ENCODE measurements at places on chromosomes 2 and 18.
A peak's percentile ranks its signal among the peaks of the same experiment; 100 is the strongest.

GRCh38 chr2:150174971-150175421, 312.5 kb downstream of the RND3 start:
- H3K36me3 ChIP-seq: no peaks in the 10 kb centered on the region
- no peaks in the 10 kb centered on the region for H3K27me3 ChIP-seq
- no peaks in the 10 kb centered on the region for H3K4me1 ChIP-seq
- no peak overlapping the region for H3K4me3 ChIP-seq
- DNase-seq: no peak

GRCh38 chr2:144490857-144491256, 29.1 kb downstream of the ZEB2 start:
- H3K4me3 ChIP-seq: no peak overlapping the region
- no peak overlapping the region for H3K27ac ChIP-seq
- H3K27me3 ChIP-seq: no peaks in the 10 kb centered on the region
- no peaks in the 10 kb centered on the region for H3K36me3 ChIP-seq
- H3K4me1 ChIP-seq: no peaks in the 10 kb centered on the region
- no peak for DNase-seq

GRCh38 chr2:217858519-217859491, 144.0 kb downstream of the TNS1 start:
- H3K36me3 ChIP-seq: no peaks in the 10 kb centered on the region
- no peaks in the 10 kb centered on the region for H3K27me3 ChIP-seq
- H3K4me3 ChIP-seq: no peak overlapping the region
- no peak for DNase-seq
- H3K4me1 ChIP-seq: no peaks in the 10 kb centered on the region
- no peak overlapping the region for H3K27ac ChIP-seq

- no peaks in the 10 kb centered on the region for H3K36me3 ChIP-seq
- DNase-seq: peak; percentile 28
- no peak overlapping the region for H3K27ac ChIP-seq
- no peaks in the 10 kb centered on the region for H3K4me1 ChIP-seq
- H3K4me3 ChIP-seq: no peak overlapping the region
These were observed 30.3 kb downstream of the MAIP1 start for GRCh38 chr2:199985625-199986207.

DNA sequence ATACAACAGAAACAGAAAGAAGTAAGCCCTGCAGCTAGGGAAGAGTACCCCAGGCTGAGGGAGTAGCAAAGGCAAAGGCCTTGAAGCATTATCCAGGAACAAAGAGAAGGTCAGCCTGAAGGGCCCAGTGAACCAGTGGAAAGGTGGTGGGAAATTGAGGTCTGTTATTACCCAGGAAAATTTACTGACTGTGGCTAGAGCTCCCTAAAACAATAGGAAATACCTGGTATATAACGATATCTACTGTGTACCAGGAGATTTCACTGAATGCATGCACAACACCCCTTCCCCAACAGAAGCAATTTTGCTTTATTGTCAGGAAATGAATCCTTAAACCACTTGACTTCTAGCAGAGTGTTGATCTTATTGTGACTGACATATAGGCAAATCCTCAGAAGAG, 365.3 kb downstream of the ERBB4 start:
- H3K4me3 ChIP-seq: no peak overlapping the region
- H3K36me3 ChIP-seq: no peaks in the 10 kb centered on the region
- H3K27ac ChIP-seq: no peak overlapping the region
- no peak for DNase-seq
- H3K27me3 ChIP-seq: no peaks in the 10 kb centered on the region
- H3K4me1 ChIP-seq: no peaks in the 10 kb centered on the region

DNA sequence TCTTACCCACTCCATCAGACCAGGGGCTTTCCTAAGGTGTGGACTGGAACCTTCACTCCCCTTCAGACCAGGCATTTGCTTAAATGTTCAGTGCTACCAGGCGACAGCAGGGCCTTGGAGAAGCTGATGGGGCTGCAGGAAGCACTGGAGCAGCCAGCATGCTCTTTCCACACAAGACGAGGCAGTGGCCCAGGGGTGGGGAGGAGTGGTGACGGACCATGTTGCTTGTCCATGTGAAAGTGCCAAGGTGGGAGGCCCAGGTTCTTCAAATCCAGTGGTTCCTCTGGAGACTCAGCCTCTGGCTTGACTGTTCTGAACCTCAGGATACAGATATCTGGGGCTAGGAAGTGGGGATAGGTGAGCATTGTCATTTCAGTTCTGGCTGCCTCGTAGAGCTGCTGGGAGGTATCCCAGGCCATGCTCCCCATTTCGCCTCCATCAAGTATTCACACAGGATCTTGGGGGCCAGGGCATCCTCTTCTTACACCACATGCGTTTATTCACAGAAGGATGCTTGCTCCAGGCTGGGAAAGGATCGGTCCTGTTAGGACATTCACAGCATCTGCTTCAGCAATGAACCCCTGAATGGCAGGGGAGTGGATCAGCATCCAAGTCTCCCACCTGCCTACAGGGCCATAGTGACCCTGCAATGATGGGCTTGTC, 62.2 kb downstream of the SFXN5 start:
- no peaks in the 10 kb centered on the region for H3K36me3 ChIP-seq
- no peak overlapping the region for H3K27ac ChIP-seq
- no peak overlapping the region for H3K4me3 ChIP-seq
- DNase-seq: no peak

DNA sequence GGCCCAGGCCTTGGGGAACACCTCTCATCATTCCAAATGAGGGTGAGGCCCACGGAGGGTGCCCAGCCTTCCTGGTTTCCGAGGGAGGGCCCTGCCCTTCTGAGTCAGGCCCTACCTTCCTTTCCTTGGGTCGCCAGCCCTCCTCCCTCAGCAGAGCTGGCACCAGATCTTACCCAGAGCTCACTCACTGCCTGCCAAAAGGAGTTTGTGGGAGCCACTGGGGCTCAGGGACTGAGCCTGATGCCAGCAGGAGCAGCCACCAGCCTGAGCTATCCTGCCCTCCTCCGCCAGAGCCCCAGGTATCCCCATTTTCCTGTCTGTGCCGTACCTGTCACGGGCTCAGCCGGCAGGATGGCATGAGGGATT, 64.1 kb downstream of the NRP2 start:
- H3K27me3 ChIP-seq: no peaks in the 10 kb centered on the region
- H3K4me1 ChIP-seq: no peaks in the 10 kb centered on the region
- no peak for DNase-seq
- H3K4me3 ChIP-seq: no peak overlapping the region
- no peak overlapping the region for H3K27ac ChIP-seq

- H3K4me1 ChIP-seq: no peaks in the 10 kb centered on the region
- no peak for DNase-seq
- H3K36me3 ChIP-seq: no peaks in the 10 kb centered on the region
- H3K27me3 ChIP-seq: no peaks in the 10 kb centered on the region
These were observed 52.8 kb downstream of the TTC32 start for GRCh38 chr2:19848952-19849351.

DNA sequence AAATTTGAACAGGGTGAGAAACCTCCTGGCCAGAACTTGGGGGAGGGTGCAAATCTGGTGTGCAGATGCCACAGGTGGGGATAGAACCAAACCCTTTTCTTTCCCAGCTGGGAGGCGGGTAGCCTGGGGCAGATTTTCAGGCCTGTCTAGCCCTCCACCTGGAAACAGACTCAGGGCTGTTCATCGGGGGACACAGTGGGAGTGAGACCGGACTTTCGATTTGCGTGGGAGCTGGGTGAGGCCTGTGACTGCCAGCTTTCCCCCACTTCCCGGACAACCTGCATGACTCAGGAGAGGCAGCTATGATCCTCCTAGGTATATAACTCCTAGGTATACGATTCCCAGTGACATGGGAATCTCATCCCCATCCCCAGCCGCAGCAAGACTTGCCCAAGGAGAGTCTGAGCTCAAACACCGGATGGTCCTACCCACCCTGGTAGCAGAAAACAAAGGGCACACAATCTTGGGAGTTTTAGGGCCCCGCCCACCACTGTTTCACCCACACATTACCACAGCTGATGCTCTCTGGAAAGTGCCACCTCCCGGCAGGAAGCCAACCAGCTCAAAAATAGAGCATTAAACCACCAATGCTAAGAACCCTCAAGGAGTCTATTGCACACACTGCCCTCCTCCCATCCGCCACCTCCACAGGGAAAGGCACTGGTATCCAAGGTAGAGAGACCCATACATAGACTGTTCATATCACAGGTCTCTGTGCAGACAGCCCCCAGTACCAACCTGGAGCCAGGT, 92.5 kb downstream of the BARD1 start:
- H3K27me3 ChIP-seq: no peaks in the 10 kb centered on the region
- no peak overlapping the region for H3K27ac ChIP-seq
- H3K36me3 ChIP-seq: no peaks in the 10 kb centered on the region

DNA sequence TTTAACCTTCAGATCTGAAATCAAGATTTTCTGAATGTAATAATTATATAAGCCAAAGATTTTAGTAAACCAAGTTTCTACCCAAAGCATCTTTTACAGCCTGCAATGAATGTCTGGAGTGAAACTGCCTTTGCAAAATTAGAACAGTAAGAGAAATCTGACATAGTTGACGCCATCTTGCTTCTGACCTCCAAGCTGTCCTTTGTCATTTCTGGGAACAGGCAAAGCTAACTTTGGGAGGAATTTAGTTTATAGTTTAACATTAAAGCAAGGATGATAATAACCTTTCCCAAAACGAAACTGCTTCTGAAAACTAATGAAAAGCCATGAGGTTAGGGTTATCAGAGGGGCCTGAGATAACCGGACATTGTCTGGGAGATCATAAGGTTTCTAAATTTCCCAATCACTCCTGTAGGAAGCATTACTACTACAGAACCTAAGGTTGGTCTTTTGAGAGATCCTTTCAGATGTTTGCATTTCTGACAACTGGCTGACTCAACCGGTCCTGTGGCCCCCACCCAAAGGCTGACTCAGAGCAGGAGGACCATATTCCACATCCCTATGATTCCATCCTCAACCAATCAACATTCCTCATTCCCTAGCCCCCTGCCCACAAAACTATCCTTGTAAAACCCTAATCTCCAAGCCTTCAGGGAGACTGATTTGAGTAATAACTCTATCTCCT, 124.5 kb downstream of the TMEM131 start:
- H3K4me3 ChIP-seq: no peak overlapping the region
- H3K27me3 ChIP-seq: no peaks in the 10 kb centered on the region
- DNase-seq: no peak
- peaks cover 20% of the 10 kb centered on the region for H3K4me1 ChIP-seq

DNA sequence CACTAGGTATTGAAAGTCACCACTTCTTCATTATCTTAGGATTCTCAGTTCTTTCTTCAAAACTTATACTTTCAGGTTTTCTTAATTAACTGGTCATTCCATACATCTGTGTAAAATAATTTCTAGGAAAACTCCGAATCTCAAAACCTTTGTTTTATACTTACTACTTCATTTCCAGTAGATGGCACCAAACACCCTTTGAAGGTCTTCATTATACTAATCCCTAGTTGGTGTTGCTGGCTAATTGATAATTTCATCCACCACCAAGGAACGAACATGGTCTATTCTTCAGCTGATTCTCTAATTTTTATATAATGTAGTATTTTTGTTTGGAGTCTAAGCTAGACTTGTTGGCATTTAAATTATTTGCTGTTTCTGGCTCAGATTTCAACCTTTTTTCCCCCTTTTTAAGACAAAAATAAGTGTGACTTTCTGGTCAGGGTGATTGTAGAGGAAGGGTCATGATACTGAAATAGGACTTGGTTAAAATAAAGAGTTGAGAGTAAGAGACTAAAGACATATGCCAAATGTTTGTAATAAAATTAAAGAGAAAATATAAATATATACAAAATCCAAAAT, 2.8 kb upstream of the MXD1 start:
- H3K36me3 ChIP-seq: peaks cover 7% of the 10 kb centered on the region
- H3K27me3 ChIP-seq: no peaks in the 10 kb centered on the region
- H3K4me1 ChIP-seq: peaks cover 8% of the 10 kb centered on the region

- H3K27ac ChIP-seq: no peak overlapping the region
- no peaks in the 10 kb centered on the region for H3K4me1 ChIP-seq
- H3K4me3 ChIP-seq: no peak overlapping the region
- H3K36me3 ChIP-seq: peaks cover 29% of the 10 kb centered on the region
- no peaks in the 10 kb centered on the region for H3K27me3 ChIP-seq
These were observed 48.4 kb downstream of the HK2 start for GRCh38 chr2:74882299-74882687.

- H3K27ac ChIP-seq: no peak overlapping the region
- H3K4me3 ChIP-seq: no peak overlapping the region
These were observed 727.0 kb upstream of the PIK3C3 start for GRCh38 chr18:41227993-41228392.

DNA sequence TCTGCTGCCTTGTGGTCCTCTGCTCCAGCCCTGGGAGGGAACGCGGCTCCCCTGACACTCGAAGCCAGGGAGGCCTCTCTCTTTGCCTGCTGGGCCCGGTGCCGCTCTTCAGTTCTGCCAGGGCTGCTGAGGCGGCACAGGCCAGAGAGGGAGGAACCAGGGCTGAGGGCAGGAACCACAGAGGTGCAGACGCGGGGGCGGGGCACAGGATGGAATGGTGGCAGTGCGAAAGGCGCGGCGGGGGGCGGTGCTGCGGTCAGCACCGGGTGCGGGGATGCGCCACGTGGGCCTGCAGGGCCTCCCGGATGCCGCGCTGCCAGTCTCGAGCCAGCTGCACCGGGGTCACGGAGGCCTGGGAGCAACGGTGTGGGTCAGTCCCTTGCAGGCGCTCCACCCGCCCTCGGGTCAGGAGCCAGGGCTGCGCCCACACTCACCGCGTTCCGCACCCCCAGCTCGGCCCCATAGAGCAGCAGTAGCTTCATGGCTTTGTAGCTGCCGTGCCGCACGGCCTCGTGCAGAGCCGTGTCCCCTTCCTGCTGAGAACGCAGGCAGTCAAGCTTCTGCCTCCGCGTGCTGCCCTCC, 4.4 kb downstream of the ANKRD23 start:
- H3K27me3 ChIP-seq: no peaks in the 10 kb centered on the region
- DNase-seq: peak; percentile 78
- H3K4me3 ChIP-seq: peak overlapping the region; percentile 56

GRCh38 chr18:45361125-45361851, 254.0 kb upstream of the SLC14A2 start:
- no peak overlapping the region for H3K4me3 ChIP-seq
- H3K4me1 ChIP-seq: no peaks in the 10 kb centered on the region
- no peaks in the 10 kb centered on the region for H3K27me3 ChIP-seq
- no peak for DNase-seq
- H3K27ac ChIP-seq: no peak overlapping the region

DNA sequence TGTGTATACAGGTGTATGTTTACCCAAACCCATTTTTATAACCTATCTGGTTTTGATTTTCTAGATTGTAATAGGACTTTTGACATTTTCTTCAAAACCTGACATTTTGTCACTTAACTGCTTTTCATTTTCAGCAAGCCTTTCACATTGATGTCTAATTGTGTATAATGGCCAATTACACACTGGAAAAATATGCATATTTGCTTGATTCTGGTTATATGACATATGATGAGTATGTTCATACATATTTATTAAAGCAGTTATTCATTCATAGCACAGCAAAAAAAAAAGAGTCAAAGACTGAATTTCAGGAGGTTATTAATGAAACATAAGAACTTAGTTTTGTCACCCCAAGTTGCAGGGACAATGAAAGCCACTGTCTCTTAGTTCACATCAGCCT, 307.7 kb upstream of the TNP1 start:
- no peak overlapping the region for H3K27ac ChIP-seq
- no peaks in the 10 kb centered on the region for H3K27me3 ChIP-seq
- no peak for DNase-seq
- H3K4me3 ChIP-seq: no peak overlapping the region
- no peaks in the 10 kb centered on the region for H3K4me1 ChIP-seq

Measured in naive thymus-derived CD4-positive, alpha-beta T cell (primary cell).